Stromal cell of bone marrow (primary cell): ENCODE measurements at places on chromosomes 5 and 9.

DNA sequence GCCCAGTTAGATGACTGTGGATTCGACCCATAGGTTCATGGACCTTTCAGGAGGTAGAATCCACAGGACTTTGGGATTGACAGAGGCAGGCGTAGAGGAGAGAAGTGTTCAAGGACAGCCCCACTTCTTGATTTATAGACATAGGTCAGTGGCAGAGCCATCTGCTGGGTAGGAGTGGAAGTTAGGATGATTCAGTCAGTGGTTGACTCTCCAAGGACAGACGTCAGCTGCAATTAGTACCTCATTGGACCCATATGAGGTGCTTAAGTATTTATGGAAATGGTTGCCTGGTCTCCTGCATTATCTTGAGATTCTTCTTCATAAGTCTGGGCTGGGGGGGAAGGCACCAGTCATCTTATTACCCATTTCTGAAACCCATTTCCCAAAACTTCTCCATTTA is 70.9 kb downstream of the SH3RF2 start:
- no peak for DNase-seq

- DNase-seq, result no peak
These were observed 212.3 kb downstream of the ERCC6L2 start for GRCh38 chr9:96087669-96088299.

- DNase-seq, result no peak
These were observed 173.7 kb downstream of the SLC28A3 start for GRCh38 chr9:84166891-84167290.

- DNase-seq, result no peak
These were observed 154.3 kb downstream of the GIN1 start for GRCh38 chr5:102965653-102966052.

GRCh38 chr9:112861155-112861554 is 29.5 kb downstream of the SLC46A2 start:
- no peak for DNase-seq

DNA sequence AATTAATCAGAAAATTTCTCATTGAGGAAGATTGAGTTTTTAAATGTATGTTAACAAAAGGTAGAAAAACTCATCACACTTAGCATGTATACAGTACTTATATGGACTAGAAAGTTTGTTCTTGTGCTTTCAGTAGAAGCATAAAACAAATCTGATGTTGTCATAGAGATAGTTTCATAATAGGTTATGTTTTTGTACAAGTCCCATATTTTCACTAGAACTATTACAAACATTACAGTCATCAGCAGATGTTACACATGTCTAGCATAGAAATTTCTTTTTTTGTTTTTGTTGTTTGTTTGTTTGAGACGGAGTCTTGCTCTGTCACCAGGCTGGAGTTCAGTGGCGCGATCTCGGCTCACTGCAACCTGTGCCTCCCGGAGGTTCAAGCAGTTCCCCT is 131.4 kb downstream of the COMMD10 start:
- no peak for DNase-seq

- DNase-seq, result peak; percentile 12
These were observed 1306.5 kb upstream of the CDH9 start for GRCh38 chr5:28344836-28345433.

DNA sequence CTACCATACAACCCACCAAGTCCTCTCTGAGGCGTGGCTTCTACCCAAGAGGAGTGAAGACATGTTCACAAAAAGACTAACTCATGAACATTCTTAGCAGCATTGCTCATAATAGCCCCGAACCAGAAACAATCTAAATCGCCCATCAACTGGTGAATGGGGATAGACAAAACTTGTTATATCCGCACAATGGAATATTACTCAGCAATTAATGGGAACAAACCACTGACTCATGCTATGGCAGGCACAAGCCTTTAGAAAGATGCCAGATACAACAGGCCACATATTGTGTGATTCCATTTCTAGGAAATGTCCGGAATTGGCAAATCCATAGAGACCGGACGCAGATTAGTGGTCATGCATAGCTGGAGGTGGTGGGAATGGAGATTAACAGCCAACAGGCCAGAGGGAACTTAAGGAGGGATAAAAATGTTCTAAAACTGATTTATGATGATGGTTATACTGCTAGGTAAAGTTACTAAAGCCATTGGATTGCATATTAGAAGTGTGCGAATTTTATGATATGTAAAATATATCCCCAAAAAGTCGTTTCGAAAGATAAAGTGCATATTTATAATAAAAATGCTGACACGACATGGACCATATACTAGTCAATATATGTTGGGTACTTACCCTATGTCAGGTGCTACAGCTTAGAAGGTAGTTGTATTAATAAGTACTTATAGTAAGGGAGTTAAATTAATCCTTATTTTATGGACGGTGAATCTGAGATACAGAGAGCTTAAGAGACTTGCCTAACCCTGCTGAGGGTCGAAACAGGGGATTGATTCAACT is 55.4 kb downstream of the LHX2 start:
- no peak for DNase-seq

DNA sequence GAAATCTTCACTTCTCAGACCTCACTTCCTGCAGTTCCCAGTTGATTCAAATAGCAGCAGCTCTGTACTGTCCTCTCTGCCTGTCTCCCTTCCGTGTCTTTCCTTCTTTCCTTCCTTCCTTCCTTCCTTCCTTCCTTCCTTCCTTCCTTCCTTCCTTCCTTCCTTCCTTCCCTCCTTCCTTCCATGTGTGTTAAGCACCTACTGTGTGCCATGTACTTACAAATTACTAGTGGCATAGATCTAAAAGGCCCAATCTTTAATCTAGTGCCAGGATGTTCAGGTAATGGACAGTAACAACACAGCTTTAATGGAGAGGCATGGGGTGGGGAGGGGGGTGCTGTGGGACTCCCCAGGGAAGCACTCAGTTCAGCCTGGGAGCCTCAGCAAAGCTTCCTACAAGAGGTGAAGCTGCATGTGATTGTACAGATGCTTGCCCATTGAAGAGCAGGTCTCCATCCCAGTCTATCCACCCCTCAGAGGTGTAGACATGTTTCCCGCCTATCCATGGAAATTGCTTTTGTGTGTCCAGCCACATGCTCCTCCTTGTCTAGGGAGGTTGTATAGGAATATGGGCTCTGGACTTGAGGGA is 106.0 kb downstream of the RGS3 start:
- no peak for DNase-seq

DNA sequence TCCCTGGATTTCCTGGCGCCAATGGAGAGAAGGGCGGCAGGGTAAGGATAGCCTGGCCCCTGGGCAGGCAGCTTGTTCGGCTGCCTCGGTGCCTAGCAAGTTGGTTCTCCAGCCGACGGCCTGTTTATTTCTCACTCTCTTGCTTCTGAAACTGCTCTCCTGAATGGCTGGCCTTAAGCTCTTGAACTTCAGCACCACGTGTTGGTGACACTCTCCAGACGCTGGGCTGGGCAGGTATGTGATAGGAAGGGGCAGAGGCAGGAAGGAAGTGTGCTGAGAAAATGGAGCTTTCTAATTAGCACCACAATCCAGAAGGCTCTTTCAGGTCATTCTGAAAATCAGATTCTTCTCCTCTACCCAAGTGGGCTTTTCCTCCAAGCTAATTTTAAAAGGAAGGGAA is 91.4 kb upstream of the FCN2 start:
- no peak for DNase-seq

DNA sequence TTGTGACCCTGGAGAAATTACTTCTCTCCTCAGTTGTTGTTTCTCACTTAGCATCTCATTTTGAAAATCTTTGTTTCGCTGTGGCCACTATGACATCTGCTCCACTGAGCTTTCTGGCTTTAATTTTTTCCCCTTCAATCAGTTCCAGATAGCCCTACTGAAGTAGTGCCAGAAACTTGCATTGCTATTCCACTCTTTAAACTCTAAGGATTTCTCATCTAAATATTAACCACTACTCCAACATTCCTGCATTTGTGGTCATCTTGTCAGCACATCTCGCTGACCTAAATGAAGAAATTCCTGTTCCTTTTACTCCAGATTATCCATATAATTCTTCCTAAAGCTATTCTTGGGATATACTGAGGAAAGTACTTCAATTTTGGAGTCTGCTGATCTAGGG is 15.3 kb upstream of the NOL6 start:
- no peak for DNase-seq

GRCh38 chr5:173707392-173707791 is 90.9 kb upstream of the BOD1 start:
- DNase-seq, result peak; percentile 91

DNA sequence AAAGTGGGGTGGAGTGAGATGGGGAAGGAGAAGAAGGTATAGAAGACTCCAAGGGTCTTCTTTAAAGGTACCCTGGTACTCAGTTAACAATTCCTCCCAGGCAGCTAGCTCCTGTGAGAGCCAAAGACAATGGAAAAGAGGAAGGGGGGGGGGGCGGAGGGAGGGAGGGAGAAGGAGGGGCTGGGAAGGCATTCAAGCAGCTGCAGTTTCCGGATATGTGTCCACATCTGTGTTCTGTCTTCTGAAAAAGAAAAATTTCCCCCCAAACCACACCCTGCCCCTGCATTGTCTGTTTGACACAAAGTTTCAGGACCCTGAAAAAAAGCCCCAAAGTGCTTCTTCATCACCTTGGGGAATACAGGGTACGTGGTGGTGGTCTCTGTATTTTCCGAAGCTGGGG is 11.1 kb downstream of the SPRY4 start:
- DNase-seq, result no peak

- no peak for DNase-seq
These were observed 117.4 kb downstream of the CCDC171 start for GRCh38 chr9:15670246-15670645.

- DNase-seq, result peak; percentile 38
These were observed 89.8 kb downstream of the SLC1A3 start for GRCh38 chr5:36696059-36696673.

- peak; percentile 33 for DNase-seq
These were observed 82.3 kb upstream of the AGXT2 start for GRCh38 chr5:35129921-35130485.

GRCh38 chr5:78644741-78645300 is 3.8 kb downstream of the LHFPL2 start:
- no peak for DNase-seq

DNA sequence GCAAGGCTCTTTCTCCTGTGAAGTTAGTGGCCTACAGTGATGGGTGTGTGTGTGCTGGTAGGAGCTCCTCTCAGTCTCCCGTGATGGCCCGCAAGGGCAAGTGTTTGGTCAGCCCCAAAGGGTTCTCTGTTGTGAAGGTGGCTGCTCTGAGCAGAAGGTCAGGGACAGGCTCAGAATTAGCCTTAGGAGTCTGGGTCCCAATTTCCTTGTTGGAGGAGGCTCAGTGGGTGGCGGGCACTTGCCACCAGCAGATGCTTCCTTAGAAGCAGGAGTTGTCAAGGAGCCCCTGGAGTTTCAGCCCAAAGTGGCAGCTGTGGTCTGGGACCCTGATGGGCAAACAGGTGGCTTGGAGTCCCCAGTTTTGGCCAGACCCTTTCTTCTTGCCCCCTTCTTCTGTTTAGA is 154.4 kb downstream of the MACROH2A1 start:
- DNase-seq, result no peak

GRCh38 chr9:122374885-122375420 is 4.1 kb downstream of the PTGS1 start:
- peak; percentile 50 for DNase-seq

DNA sequence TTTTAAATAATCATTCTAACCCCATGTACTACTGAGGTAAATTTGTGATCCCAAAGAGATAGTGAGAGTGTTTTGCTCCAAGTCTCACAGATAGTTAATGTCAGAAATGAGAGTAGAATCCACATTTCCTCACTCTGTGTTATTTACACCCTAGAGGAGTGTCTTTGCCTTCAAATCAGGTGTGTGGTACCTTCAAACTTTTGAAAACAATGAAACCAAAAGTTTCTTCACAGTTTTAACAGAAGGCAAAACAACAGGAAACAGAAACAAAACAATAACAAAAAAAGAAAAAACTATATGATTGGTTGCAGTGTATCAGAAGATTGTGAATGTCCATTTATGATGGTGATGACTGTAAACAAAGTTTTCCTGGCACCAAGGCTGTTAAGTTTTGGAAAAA is 85.9 kb downstream of the ERBIN start:
- DNase-seq, result no peak

GRCh38 chr5:74935752-74936091 is 69.5 kb upstream of the FAM169A start:
- DNase-seq, result no peak

DNA sequence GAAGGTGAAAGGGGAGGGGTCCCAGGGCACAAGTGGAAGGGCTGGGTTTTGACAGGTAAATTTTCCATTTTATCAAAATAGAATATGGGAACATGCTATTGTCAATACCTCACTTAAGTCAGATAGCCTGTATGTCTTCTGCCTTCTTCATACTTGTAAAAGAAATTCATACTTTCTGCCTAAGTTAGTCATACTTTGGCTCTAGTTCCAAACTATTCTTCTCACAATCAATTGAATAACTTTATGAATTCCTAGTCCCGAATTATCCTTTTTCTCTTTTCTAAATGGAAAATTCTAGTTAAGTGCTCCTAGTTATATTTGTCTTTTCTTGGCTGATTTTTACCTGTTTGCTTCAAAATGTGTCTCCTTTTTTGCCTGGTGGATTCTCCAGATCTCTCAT is 271.4 kb downstream of the CSNK1G3 start:
- DNase-seq, result peak; percentile 4

GRCh38 chr9:116087246-116087645 is 66.3 kb upstream of the PAPPA start:
- DNase-seq, result peak; percentile 69

DNA sequence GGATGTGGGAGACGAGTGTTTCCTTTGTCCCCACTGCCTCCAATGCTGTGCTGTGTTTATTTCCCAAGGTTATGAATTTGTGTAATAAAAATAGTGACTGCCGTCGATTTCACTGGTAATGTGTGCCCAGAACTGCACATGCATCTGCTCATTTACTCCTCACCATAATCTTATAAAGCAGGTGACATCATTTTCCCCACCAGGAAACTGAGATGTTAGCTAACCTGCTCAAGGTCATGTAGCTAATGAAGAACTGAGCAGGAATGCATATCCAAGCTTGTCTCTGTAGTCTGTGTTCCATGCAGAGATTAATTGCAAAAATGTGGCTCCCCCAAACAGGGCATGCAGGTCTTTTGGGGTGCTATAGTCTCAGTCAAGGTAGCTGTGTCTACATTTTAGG is 224.4 kb downstream of the TENT4A start:
- DNase-seq, result no peak

- DNase-seq, result no peak
These were observed 13.3 kb downstream of the PDGFRB start for GRCh38 chr5:150142185-150142958.

GRCh38 chr5:148956477-148957385 is 106.1 kb downstream of the SH3TC2 start:
- no peak for DNase-seq

- no peak for DNase-seq
These were observed 2.1 kb downstream of the NADK2 start for GRCh38 chr5:36239370-36240293.

DNA sequence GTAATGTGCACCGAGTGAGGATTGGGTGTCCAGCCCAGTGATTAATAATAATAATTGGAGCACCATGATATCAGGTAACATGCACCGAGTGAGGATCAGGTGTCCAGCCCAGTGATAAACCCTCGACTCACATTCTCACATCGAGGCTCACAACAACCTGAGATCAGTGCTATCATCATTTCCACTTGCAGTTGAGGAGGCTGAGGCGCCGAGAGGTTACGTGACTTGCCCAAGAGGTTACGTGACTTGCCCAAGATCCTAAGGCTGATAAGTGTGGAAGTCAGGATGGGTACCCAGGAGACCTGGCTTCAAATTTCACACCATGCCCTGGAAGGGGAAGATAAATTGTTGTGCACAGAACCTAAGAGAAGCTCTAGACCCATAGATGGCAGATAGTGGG is 189.4 kb downstream of the MED10 start:
- DNase-seq, result no peak
